Neural progenitor cell (in vitro differentiated cells): ENCODE measurements at places on chromosomes 4 and X. TPM values are rescaled to one million over a fixed set of nuclear protein-coding genes. Genes with fewer than 3 reads are reported as not detected.

DNA sequence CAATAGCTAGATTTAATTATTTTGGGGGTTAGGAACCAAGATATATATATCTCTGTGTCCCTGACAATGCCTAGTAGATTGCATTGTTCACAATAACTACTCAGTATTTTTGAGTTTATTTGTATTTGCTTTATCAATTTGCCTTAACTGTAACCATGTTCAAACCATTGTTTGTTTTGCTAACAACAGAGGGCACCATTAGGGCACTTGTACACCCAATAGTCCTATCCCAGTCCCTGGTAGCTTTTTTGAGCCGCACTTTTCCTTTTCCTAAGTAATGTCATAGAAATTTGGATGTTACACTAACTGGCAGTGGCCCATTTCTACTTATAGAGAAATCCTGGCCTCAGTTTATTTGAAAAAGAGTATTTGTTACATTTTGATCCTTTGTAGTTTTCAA, 575 bp upstream of the KLHL5 start:
- DNase-seq = no peak

DNA sequence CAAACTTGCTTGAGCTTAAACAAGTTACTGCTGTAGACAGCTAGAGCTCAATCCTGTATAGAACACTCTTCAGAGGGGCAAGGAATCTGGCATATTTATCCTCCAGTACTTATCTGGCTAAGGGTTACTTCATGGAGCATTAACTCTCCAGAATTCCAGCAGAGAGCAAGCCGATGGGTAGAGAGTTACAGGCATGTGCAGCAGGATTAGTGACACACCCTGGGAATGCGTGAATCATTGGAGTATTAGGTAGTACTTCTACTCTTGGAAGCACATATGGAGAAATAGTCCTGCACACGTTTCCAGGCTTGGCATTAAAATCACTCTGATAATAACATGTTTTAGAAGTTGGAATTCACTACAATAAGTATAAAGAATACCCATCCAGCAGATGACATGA, 35.4 kb downstream of the GRXCR1 start:
- no peak for DNase-seq

DNA sequence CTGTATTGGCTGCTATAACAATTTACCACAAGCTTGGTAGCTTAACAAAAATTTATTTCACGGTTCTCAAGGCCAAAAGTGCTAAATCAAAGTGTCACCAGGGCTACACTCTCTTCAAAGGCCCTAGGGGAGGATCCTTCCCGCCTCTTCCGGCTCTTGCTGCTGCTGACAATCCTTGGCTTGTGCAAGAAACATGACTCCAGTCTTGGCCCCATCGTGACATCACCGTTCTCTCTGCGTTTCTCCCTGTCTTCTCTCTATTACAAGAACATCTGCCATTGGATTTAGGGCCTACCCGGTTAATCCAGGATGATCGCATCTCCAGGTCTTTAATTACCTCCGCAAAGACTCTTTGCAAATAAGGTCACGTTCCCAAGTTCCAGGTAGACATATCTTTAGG, 10.4 kb upstream of the CLCN4 start:
- DNase-seq = no peak

DNA sequence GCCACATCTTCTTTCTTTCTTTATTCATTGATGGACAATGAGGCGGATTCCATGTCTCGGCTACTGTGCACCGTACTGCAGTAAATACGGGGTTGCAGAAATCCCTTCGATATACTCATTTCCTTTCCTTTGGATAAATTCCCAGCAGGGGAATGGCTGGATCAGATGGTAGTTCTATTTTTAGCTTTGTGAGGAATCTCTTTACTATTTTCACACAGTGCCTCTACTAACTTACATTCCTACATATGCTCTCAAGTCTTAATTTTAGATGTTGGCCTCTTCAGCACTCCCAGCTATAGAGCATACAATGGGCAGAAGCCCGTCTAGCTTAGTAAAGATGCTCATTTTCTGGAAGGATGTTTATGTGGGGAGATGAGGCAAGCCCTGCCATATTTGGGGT, 317.4 kb downstream of the ASMT start:
- no peak for DNase-seq

DNA sequence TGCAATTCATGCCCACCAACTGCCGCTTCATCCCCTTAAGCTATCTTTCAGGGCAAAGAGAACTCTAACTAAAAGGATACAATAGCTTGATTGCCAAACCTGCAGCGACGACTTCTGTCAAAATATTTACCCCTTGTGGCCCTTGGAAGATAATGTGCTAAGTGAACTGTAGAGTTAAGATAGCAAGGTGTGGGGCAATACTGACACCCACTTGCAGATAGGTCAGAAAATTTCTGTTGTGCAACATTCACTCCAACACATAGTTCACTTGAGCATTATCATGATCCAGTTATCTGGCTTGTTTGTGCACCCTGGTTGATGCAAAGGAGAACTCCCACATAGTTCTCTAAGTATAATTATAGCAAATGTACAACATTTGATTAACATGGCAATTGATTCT, 55.6 kb downstream of the RHOXF2B start:
- no peak for DNase-seq

DNA sequence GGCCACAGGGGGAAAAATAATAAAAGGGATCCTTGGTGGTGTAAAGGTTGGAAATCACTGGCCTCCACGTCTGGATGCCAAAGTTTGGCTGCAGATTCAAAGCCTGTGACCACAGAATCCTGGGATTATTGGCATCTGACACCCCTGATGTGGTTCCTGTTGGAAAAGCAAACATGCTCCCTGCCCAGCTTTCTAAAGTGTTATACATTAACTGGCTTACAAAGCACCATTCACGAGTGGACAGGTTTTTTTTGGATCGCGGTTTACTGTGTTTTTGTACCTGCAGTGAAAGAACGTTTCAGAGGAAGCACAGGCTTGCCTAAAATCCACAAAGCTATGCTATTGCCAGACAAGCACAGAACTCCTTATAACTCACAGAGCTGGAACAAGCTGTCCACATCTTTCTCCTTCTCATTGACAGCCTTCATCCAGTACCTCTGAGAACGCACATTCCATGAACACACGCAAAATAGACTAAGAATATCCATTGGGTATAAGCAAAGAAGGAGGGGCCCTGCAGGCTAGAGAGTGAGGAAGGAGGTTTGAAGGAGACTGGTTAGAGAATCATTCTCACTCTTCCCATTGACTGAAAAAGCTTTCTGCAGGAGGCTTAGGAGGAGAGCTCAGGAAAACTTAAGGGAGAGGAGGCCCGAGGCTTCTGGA, 14.5 kb upstream of the CAPN6 start:
- DNase-seq = no peak

GRCh38 chrX:130083656-130084382, 26.5 kb downstream of the ELF4 start:
- DNase-seq = no peak

GRCh38 chr4:61201961-61202637, 2.0 kb downstream of the ADGRL3 start:
- DNase-seq = peak; percentile 62

DNA sequence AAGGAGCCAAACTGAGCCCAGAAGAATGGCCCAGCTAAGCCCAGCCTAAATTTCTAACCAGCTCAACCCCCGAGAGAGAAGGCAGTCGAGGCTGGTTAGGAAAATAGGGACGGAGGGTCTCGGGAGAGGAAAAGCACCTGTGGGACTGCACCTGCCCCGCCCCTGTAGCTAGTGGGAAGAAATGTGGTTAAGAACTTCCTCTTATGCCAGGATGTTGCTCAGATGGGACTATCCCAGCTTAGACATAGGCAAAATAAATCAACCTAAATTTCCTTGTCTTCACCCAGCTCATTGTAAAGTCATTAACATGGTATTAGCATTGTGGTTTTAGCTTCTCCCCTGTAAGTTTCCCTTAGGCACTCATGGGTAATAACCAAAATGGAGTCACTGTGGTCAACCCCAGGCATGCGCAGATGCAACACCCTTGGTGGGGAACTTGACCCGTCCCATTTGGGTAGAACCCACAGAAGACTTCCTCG, 86.8 kb downstream of the ZNF718 start:
- DNase-seq = no peak

The COX7B gene
- total RNA-seq = 285 and 500 TPM in 2 replicates

The AFAP1 gene
- total RNA-seq = 6.7 and 8.2 TPM in 2 replicates

The PARM1 gene
- total RNA-seq = 1.2 and 1.6 TPM in 2 replicates

The LRCH2 gene
- total RNA-seq = 18.1 and 24.9 TPM in 2 replicates

The XK gene
- total RNA-seq = 1.0 and 1.3 TPM in 2 replicates

The TMEM31 gene
- total RNA-seq = 0.46 TPM in 1 of 2 replicates, not detected in the other
